Mucosa of descending colon (tissue), 3 donors: ENCODE measurements at places on chromosomes 12 and 14.

- no peak for DNase-seq
Measured at GRCh38 chr14:74942608-74943007, 12.8 kb downstream of the PGF start.

GRCh38 chr14:104382361-104383087, 197.0 kb upstream of the C14orf180 start:
- DNase-seq: no peak

DNA sequence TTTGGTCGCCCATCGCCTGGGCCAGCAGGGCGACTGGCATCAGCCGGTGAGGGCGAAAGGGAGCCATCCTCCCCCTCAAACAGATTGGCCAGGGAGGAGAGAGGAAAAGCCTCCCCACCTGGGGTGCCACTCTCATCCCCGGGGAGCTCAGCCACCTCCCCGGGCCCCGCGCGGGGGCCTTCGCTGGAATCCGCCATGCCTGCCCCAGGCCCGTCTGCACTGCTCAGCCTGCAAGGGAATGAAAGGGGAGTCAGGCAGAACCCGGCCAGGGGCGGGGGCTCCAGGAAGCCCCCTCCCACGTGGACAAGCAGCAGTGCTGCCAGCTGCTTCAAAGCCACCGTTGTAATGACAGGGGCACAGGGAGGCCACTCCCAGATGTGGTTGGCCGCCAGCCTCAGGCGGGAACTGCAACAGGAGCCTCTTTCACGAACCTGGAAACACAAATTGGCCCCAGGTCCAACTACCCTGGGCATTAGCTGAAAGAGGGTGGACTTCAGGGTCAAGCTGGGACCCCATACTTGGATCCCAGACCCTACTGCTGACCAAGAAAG, 18.5 kb downstream of the TRPV4 start:
- no peak for DNase-seq

DNA sequence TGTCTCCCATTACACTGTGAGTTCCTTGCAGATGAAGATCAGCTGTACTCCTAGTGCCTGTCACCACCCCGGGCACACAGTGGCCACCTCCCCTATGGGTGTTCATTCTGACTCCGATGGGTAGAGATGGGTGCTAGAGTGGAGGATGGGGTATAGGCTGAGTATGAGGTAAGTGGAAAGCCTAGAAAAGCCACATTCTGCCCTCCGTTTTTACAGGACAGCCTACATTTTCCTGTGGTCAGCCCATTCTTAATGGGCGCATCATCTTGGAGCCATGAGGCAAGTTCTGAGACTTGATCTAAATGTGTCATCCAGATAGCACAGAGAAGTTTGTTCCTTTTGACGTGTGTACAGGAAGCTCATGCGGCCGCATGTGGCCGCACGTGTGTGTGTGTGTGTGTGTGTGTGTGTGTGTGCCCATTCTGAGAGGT, 166.7 kb upstream of the HIF1A start:
- DNase-seq: no peak

- DNase-seq: no peak
Measured at GRCh38 chr12:25573346-25573745, 20.3 kb upstream of the LMNTD1 start.

DNA sequence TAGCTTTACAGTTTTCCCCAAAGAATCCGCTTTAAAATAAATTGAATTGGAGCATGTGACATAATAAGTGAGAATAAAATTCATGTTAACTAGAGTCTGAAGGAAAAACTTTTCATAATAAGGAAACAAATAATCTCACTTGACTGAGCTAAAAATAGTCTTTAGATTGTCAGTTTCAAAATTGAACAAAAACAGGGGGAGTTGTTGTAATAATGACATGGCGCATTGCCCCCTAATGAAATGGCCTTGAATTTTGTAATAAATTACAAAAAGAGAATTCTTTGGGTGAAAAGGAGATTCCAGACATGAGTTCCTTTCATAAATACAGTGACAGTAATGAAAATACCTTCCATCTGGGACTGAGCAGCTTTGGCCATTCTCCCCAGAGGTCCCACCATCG, 178.6 kb downstream of the EFCAB11 start:
- DNase-seq: no peak
